Endodermal cell (in vitro differentiated cells): ENCODE measurements at places on chromosomes 4 and X. TPM values are rescaled to one million over a fixed set of nuclear protein-coding genes. Genes with fewer than 3 reads are reported as not detected.
A peak's percentile ranks its signal among the peaks of the same experiment; 100 is the strongest.

Gene GPRASP3
- total RNA-seq: 11.5 to 16.4 TPM (median 14.2 TPM) in 3 replicates

Gene ANXA3
- 43.9 and 49.6 TPM in 2 replicates for total RNA-seq

Gene MMRN1
- not detected in 2 replicates for total RNA-seq

Gene FRMD7
- not detected in 3 replicates for total RNA-seq

Gene RGS12
- total RNA-seq: 38.2 and 45.2 TPM in 2 replicates

Gene GPR78
- 3.7 to 6.6 TPM (median 4.1 TPM) in 3 replicates for total RNA-seq

Gene RBM47
- total RNA-seq: 71.7 and 73.8 TPM in 2 replicates

Gene PPP4R3C
- total RNA-seq: not detected in 2 replicates

Gene AMTN
- total RNA-seq: not detected in 3 replicates

Gene CYSLTR1
- 0.11 and 0.14 TPM in 2 replicates for total RNA-seq

Gene MAGEH1
- total RNA-seq: 37.9 to 58.5 TPM (median 39.5 TPM) in 3 replicates

Gene DUSP21
- total RNA-seq: not detected in 3 replicates

Gene SATL1
- total RNA-seq: 0.21 to 0.58 TPM (median 0.54 TPM) in 3 replicates

Gene GJB1
- total RNA-seq: 1.3 and 1.4 TPM in 2 replicates

Gene PNCK
- 12.9 to 29.8 TPM (median 13.8 TPM) in 3 replicates for total RNA-seq

DNA sequence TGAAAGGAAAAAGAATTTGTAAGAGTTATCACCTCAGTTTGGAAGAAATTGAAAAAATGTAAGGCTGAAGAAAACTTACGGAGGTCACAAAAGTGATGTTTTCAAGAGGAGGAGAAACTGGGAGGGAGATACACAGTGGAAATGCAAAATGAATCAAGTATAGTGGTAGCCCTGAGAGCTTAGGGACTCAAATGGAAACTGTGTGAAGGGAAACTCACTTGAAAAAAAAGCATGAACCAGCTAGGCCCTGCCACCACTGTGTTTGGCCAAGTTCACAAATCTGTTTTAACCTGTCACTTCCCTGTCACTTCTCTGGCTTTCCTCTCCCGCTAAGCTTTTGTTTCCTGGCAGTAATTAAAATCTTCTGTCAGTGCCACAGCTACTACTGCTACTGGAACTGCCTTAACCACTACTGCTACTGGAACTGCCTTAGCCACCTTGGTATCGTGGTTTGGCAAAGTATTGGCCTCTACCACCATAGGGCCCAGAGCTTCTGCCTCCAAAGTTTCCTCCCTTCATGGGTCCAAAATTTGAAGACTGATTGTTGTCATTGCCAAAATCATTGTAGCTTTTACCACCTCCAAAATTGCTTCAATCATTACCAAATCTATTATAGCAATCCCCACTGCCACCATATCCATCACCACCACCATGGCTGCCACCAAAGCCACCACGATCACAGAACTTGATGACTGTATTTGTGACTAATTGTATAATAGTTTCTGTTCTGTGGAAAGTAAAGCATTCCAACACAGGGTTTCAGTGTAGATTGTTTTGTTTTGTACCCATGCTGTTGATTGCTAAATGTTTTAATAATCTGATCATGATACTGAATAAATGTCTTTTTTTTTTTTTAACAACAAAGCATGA is 41.5 kb downstream of the SMARCA5 start:
- DNase-seq: no peak

DNA sequence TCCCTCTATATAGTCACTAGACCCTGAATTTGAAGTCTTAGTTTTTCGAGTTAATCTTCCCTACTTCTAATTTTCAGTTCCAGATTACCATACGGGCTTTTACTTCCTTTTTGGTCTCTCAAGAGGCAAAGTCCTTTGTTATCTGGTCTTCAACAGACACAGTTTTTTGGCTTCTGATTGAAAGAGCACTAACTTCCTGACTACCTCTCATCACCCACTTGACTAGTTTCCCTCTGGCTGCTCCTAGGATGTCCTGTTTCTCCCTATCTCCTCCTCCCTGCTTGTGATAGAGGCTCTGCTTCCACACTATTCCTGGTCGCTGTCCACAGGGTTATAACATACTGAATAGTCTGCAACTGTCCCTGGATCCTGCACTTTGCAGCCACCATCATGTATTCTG is 16.7 kb upstream of the WDR44 start:
- DNase-seq: no peak

DNA sequence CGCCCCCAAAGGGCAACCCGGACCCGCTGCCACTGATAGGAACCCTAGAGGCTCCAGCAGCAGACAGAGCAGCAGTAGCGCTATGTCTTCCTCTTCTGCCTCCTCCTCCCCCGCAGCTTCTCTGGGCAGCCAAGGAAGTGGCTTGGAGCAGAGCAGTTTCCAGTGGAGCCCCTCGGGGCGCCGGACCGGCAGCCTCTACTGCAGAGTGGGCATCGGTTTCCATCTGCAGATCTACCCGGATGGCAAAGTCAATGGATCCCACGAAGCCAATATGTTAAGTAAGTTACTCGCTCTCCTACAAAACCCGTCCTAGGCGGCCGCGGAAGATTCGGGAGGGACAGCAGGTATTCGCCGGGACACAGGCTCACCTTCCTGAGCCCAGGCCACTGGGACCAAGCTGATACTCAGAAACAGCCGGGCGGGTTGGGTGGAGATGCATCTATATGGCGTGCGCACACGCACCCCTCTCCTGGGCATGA is 477 bp downstream of the FGF5 start:
- DNase-seq: no peak

GRCh38 chrX:39174241-39174771 is 373.0 kb downstream of the MID1IP1 start:
- DNase-seq: no peak

GRCh38 chr4:157912212-157912611 is 260.6 kb downstream of the GASK1B start:
- no peak for DNase-seq

DNA sequence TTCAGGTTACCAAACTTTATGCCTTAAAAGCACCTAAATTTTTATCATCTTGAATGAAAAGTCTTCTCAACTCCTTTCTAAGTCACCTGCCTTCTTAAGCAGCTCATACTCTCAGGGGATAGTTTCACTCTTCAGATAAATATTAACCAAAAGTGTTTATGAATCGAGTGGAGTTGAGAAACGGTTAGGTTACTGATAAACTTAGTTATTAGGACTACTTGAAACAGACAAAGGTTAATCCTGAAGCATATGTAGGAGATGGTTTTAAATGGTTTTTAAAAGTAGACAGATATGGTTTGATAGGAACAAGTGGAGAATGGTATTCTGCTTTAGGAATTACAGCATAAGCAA is 32.8 kb downstream of the CLDN22 start:
- DNase-seq: no peak

- DNase-seq: no peak
Measured at GRCh38 chr4:138821331-138821730, 194.2 kb upstream of the NOCT start.

- peak; percentile 78 for DNase-seq
Measured at GRCh38 chr4:22897520-22898108, 204.9 kb downstream of the GBA3 start.

DNA sequence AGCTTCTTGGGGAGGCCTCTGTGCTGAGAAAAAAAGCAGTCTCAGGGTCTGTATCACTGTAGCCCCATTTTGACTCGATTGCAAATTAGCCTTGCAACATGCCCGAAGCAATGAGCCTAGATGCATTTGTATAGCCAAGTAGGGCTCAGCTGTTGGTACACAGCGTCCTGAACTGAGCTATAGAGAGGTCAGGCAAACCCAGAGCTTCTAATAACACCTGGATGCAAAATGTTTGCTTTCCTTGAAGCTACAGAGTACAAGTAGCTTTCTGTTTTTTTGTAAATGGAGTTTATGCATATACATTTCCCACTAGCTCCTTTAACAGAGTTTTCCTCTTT is 87.8 kb downstream of the PLAC1 start:
- no peak for DNase-seq

GRCh38 chrX:73851014-73852009 is 288.3 kb downstream of the CHIC1 start:
- DNase-seq: no peak

DNA sequence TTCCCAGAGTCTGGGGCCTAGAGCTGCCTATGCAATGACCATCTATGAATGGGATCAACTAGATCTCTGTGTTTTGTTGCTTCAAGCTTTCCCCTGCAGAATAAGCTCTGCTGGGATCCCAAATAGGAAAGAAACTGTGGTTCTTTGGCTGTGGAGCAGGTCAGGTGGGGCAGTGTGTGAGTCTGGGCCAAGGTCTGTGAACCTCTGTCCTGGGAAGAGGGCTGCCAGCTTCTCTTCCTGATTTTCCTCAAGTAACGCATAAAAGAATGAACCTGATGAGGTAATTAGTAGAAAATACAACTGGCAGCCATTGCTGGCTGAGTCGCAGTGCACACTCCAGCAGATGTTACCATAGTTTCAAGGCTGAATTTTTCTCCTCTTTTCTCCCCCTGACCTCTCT is 4.6 kb upstream of the PIN4 start:
- DNase-seq: no peak

GRCh38 chr4:13988353-13989305 is 361.1 kb upstream of the BOD1L1 start:
- DNase-seq: no peak

DNA sequence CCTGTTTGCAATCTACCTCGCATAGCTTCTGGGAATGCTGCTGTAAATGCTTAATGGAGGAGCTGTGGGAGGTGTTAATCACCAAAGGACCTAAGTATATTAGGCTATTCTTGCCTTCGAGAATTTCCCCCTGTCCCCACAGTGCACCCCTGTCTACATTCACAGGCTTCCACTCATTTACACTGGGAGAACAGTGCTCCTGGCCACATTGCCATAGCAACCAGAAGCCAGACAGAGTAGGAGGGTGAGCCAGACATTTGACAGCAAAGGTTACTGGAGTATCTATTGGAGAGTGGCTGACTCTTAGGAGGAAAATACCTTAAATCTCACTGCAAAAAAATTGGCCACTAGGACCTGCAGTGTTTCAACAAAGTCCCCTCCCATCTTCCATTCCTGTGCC is 185.9 kb upstream of the PBDC1 start:
- DNase-seq: no peak

GRCh38 chr4:126264839-126265238 is 950.1 kb downstream of the FAT4 start:
- DNase-seq: no peak

DNA sequence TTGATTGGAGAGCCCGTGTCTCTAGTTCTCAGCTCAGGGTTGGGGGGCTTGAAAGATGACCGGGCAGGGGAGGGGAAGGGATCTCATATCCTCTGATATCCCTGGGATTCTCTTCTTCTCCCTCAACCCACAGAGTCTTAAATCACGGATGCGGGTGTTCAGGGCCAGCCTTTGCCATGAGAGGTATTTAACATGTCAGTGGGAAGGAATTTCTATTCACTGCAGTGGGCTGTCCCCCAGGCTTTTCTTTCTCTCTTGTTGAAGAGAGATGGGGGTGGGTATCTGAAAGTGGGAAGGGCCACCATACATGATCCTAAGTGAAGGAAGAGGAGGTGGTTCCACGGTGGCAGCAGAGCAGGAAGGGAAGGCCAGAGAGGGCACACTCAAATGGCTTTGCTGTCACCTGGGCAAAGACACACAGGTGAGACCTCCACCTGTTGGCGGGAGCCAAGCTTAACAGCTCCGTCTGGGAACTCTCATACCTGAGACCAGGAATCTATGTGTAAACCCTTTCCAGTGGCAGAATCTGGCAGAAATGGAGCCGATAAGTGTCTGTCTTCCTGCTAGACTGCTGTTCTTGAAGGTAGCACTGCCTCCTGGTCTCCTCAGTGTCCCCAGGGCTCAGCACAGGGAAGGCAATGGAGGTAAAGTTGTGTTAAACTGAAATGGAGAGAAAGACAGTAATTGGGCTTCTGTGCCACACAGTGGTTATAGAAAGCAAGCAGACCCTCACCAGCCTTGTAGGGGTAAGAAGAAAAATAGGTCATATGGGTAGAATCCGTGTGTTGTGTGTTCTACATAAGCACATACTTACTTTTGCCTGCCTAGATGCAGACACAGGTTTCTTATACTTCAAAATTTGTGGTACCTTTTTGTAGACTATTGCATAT is 49.4 kb downstream of the RHOH start:
- no peak for DNase-seq

DNA sequence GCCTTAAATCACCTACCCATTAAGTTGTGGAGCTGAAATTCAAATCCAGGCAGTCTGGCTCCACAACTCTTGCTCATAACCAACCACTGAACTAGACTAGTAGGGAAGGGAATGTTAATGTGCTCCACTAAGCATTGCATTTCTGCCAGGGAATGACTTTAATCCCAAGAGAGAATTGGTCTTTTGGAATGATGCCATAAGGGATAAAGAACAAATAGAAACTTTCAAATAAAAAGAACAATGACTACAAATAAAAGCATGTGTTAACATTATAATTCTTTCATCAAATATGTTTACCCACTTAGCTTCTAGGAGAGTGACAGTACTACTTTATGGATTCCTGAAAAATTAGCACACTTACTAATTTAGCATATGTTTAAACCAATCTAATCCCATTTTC is 905.9 kb downstream of the CENPC start:
- no peak for DNase-seq

DNA sequence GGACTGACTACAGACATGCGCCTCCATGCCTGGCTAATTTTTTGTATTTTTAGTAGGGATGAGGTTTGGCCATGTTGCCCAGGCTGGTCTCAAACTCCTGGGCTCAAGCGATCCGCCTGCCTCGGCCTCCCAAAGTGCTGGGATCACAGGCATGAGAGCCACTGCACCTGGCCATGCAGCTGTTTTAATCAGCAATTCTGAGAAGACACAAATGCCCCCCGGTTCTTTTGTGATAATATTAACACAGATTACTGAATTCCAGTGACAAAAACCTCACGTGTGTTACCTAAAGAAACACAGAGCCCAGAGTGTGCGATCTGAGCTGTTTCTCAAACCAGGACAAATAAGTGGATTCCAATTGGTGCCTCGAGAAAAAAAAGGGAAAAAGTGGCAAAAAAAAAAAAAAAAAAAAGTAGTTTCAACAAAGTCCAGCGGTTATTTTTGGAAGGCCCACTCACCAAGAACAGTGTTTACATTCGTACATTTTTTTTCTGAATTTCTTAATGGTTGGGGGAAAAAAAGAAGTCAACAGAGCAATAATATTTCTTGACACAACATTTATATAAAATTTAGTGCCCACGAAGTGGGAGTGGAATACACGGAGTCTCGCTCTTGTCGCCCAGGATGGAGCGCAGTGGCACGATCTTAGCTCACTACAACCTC is 17.2 kb downstream of the DHRSX start:
- peak; percentile 10 for DNase-seq

GRCh38 chr4:131370846-131371245 is 1778.2 kb upstream of the PCDH10 start:
- DNase-seq: no peak

- no peak for DNase-seq
Measured at GRCh38 chr4:109462297-109462696, 28.7 kb downstream of the SEC24B start.
